Tibial nerve (tissue), 4 donors: ENCODE measurements at places on chromosomes 2 and 18.

DNA sequence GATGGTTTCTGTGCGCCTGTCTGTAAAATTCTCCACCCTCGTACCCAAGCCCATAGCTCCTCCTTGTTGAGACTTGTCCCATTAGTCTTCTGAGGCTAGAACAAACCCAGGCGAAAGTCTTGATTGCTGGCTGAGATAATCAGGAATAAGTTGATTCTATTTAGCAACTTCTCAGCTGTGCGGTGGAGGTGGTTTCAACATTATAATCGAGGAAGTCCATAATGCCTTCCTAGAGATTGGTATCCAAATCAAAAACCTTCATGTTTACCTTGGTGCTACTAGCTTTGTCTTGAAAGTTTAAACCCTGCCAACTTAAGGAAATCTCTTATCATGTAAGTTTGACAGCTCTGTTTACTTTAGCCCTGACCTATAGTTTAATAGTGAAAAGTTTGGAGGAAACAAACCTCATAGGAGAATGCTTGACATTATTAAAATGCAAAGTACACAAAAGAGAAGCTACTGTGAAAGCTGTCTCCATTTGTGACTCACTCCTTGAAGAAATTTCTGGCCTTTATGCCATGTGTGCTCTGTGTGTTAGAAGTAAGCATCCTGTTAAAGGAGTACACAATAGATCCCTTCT lies 36.6 kb upstream of the DSC1 start:
- H3K4me1 ChIP-seq: no peaks in the 10 kb centered on the region
- H3K27me3 ChIP-seq: no peaks in the 10 kb centered on the region
- H3K36me3 ChIP-seq: no peaks in the 10 kb centered on the region
- H3K4me3 ChIP-seq: no peak overlapping the region
- DNase-seq: no peak

GRCh38 chr2:191155608-191156071 lies 4.8 kb upstream of the STAT4 start:
- H3K27ac ChIP-seq: no peak overlapping the region
- DNase-seq: no peak
- H3K36me3 ChIP-seq: no peaks in the 10 kb centered on the region
- H3K4me3 ChIP-seq: no peak overlapping the region
- peaks cover 8% of the 10 kb centered on the region for H3K4me1 ChIP-seq
- H3K27me3 ChIP-seq: peaks cover 3% of the 10 kb centered on the region

GRCh38 chr18:62339106-62339988 lies 14.2 kb downstream of the TNFRSF11A start:
- no peak overlapping the region for H3K4me3 ChIP-seq
- no peaks in the 10 kb centered on the region for H3K36me3 ChIP-seq
- H3K27me3 ChIP-seq: no peaks in the 10 kb centered on the region
- no peak for DNase-seq
- H3K4me1 ChIP-seq: peaks cover 9% of the 10 kb centered on the region

DNA sequence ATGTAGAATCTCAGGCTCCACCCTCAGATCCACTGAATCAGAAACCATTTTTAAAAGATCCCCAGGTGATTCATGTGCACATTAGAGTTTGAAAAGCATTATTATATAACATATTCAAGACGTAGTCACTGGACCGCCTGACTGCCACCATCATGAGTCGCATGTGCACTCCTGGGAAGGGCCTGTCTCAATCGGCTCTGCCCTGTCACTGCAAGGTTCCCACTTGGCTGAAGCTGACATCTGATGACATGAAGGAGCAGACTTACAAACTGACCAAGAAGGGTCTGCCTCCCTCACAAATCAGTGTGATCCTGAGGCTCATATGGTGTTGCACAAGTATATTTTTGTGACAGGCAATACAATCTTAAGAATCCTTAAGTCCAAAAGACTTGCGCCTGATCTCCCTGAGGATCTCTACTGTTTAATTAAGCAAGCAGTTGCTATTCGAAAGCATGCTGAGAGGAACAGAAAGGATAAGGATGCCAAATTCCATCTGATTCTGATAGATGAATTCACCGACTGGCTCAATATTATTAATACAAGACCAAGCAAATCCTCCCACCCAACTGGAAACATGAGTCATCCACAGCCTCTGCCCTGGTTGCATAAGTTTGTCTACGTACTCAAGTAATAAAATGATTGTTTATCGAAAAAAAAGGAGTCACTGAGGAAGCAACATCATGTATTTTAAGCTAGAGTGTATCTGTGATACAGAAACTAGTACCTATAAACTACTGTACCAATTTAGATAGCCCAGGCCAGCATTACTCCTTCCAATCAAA lies 26.2 kb downstream of the ATAD2B start:
- H3K27ac ChIP-seq: no peak overlapping the region
- H3K27me3 ChIP-seq: no peaks in the 10 kb centered on the region
- no peak for DNase-seq

- no peaks in the 10 kb centered on the region for H3K36me3 ChIP-seq
- H3K4me1 ChIP-seq: no peaks in the 10 kb centered on the region
- DNase-seq: no peak
- peaks cover 14% of the 10 kb centered on the region for H3K27me3 ChIP-seq
These were observed 7.8 kb upstream of the DGUOK start for GRCh38 chr2:73918856-73919255.

DNA sequence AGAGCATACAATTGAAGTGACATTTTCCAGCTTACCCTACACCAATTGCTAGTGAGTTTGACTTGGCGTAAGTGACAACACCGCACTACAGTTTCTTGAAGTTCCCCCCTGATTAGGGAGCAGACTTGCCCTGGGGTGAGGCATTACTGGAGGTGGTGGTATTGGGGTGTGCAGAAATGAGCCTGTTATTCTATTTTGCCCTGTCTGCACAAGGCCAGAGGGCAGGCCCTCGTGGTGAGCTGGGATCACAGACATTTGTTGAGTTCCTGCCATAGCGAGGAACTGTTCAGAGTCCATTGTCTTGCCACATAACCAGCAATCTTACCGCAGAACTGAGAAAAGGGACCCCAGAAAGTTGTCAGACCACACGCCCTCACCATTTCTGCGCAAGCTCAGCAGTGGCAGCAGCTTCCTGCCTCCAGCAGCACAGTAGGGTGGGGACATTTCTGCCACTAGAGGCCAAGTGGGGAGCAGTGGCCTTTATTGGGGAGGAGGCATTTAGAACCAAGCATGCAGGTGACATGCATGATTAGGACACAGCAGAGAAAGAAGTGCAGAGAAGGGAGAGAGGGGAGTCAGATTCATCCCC lies 103.6 kb upstream of the BCL2L11 start:
- no peaks in the 10 kb centered on the region for H3K27me3 ChIP-seq
- no peak overlapping the region for H3K27ac ChIP-seq
- no peak for DNase-seq

GRCh38 chr18:45783097-45784075 lies 42.1 kb upstream of the SIGLEC15 start:
- no peak for DNase-seq
- H3K36me3 ChIP-seq: no peaks in the 10 kb centered on the region
- H3K4me3 ChIP-seq: no peak overlapping the region

- H3K4me3 ChIP-seq: no peak overlapping the region
- H3K4me1 ChIP-seq: no peaks in the 10 kb centered on the region
- no peaks in the 10 kb centered on the region for H3K36me3 ChIP-seq
- H3K27me3 ChIP-seq: no peaks in the 10 kb centered on the region
These were observed 81.4 kb downstream of the SKA1 start for GRCh38 chr18:50456285-50456684.

DNA sequence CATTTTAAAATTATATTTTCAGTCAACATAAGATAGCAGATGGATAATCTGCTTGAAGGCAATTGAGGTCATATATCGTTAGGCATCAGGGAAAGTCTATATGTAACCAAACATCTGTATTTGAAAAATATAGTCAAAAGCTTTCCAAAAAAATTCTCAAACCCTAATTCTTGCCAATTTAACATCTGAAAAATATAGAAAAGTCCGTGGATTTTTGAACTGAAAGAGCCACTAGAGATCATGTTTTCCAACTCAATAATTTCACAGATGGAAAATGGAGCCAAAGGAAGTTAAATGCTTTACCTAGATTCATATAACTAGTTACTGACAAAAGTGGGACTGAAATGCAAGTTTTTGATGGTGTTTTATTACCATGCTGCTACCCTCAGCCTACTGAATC lies 185.1 kb upstream of the ZNF804A start:
- H3K4me1 ChIP-seq: no peaks in the 10 kb centered on the region
- H3K4me3 ChIP-seq: no peak overlapping the region
- H3K36me3 ChIP-seq: no peaks in the 10 kb centered on the region
- no peak overlapping the region for H3K27ac ChIP-seq
- no peak for DNase-seq

- no peak for DNase-seq
- no peaks in the 10 kb centered on the region for H3K4me1 ChIP-seq
- peaks cover 6% of the 10 kb centered on the region for H3K36me3 ChIP-seq
- H3K27ac ChIP-seq: peak overlapping the region; percentile 46
- H3K4me3 ChIP-seq: no peak overlapping the region
These were observed 263.2 kb downstream of the EXOC6B start for GRCh38 chr2:72562451-72563153.

DNA sequence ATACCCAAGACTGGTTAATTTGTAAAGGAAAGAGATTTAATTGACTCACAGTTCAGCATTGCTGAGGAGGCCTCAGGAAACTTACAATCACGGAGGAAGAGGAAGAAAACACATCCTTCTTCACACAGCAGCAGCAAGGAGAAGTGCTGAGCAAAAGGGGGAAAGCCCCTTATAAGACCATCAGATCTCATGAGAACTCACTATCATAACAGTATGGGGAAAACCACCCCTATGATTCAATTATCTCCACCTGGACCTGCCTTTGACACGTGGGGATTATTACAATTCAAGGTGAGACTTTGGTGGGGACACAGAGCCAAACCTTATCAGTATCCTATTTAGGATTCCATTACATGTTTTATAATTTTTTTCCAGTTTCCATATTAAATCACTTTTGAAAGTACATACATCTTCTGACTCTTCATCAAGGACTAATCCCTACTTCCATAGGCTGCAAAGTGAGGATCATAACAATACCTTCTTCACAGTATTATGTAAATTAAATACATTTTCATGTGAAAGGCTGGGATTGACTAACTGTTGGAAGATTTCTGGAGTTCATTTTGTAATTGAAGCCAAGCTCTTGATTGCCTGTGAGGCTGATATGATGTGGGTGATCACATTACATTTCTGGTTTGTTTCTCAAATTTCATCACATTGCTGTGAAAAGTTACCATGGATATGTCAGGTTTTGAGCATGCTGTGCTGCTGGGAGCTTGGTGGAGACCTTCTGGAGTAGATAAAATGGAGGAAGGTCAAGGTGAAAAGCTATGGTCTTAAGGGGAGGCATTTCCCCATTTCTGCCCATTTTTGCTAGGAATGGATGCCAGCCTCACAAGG lies 31.7 kb upstream of the CERS6 start:
- H3K4me3 ChIP-seq: no peak overlapping the region
- no peaks in the 10 kb centered on the region for H3K4me1 ChIP-seq
- DNase-seq: no peak

DNA sequence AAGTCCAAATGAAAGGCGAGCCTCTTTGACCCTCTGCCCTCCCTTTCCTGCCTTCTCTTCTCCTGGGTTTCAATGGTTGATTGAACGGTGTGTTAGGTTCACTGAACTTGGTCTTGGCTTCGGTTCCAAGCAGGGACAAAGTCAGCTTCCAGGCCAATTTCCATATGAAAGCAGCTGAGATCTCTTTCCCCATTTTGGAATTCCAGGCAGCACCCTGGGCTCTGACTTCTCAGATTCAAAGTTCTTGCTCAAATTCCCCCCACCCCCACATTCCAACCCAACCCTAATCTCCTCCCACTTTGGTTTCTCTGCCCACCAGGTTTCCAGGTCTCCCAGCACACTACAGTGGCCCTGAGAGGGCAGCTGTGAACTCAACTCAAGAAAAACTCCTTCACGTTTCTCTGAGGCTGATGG lies 231.0 kb downstream of the INSIG2 start:
- no peaks in the 10 kb centered on the region for H3K27me3 ChIP-seq
- H3K4me3 ChIP-seq: no peak overlapping the region
- no peaks in the 10 kb centered on the region for H3K36me3 ChIP-seq
- no peaks in the 10 kb centered on the region for H3K4me1 ChIP-seq
- no peak overlapping the region for H3K27ac ChIP-seq

- no peak overlapping the region for H3K4me3 ChIP-seq
- no peaks in the 10 kb centered on the region for H3K27me3 ChIP-seq
- no peaks in the 10 kb centered on the region for H3K4me1 ChIP-seq
- no peak for DNase-seq
- no peaks in the 10 kb centered on the region for H3K36me3 ChIP-seq
These were observed 56.4 kb downstream of the ZNF385B start for GRCh38 chr2:179805001-179805400.

DNA sequence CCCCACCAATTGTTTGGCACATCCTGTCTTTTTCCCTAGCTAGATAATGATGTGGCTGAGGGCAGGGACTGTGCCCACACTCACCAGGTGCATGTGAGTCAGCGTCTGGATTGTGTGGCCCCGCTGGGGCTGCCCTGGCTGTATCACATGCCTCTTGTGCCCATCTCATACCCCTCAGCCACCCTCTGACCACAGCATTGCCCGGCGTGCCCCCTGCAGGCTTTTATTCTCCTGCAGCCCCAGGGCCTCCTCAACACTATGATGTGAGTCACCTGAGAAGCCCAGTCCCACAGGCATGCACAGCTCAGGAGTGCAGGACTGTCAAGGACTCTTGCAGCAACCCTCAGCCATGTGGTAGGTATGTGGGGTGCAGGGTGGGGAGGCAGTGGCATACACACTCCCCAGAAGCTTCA lies 14.8 kb upstream of the STEAP3 start:
- H3K4me1 ChIP-seq: no peaks in the 10 kb centered on the region
- no peak for DNase-seq
- H3K4me3 ChIP-seq: no peak overlapping the region
- H3K27me3 ChIP-seq: no peaks in the 10 kb centered on the region

GRCh38 chr2:83705146-83705545 lies 753.9 kb downstream of the SUCLG1 start:
- H3K27ac ChIP-seq: no peak overlapping the region
- no peak for DNase-seq
- no peaks in the 10 kb centered on the region for H3K27me3 ChIP-seq

- peak overlapping the region; percentile 67 for H3K27ac ChIP-seq
- H3K27me3 ChIP-seq: no peaks in the 10 kb centered on the region
- no peaks in the 10 kb centered on the region for H3K36me3 ChIP-seq
- no peak overlapping the region for H3K4me3 ChIP-seq
These were observed 8.1 kb downstream of the LBH start for GRCh38 chr2:30239308-30239985.

- H3K27ac ChIP-seq: no peak overlapping the region
- DNase-seq: no peak
- H3K27me3 ChIP-seq: no peaks in the 10 kb centered on the region
These were observed 62.5 kb downstream of the RPIA start for GRCh38 chr2:88753833-88754584.

DNA sequence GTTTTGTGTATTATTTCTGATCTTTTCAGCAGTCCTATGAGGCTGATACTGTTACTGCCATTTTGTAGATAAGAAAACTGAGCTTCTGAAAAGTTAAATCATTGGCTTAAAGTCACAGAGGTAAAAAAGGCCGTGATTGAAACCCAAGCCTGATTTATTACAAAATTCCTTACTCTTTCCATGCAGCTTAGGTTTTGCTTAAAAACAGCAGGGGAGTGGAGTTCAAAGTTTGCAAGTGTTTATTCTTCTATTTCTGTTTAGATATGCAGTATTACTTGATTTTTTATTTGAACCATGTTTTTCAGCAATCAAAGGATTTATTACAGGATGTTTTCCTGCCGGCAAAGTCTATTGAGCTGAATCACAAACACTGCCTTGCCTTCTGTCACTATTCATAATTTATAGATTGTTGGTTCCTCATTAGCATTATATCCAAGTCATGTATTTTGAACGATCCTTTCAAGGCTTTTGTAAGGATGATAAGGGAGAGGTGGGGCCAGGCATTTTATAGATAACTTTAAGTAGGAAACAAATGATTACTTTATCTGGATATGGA lies 31.9 kb upstream of the MSTN start:
- peaks cover 9% of the 10 kb centered on the region for H3K4me1 ChIP-seq
- H3K27me3 ChIP-seq: no peaks in the 10 kb centered on the region
- no peaks in the 10 kb centered on the region for H3K36me3 ChIP-seq
- DNase-seq: no peak
